Stimulated activated CD4-positive, alpha-beta T cell treated with anti-CD3 and anti-CD28 coated beads, Interleukin-15, amount 100 ng/mL, for 1 hour (primary cell): ENCODE measurements at places on chromosomes 16 and 17.

DNA sequence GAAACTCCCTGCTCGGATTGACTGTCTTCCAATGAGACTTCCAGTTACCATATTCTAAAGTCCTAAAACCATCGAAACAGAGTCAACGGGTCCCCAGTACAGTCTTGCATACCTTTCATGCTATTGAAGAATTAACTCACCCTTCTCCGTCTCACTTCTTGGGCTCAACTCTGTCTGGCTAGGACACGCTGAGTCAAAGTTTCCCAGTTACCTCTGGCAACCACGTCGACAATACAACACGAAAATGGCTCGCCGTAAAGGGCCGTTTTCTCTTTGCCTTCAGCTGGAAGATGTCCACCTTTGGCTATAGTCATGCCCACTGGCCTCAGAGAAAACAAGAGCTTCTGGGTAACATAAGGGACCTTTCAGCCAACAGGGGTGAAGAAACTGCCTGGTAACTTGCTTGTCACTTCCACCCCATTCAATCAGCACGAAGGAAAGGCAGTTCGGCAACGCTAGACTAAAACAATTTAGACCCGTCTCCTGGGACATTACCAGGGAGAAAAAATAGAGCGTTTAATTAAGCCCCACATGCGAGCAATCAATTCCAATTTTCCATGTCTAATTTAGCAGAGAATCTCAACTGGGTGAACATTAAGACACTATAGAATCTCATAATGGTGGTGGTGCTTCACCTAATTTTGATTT, 21.5 kb downstream of the KCNG4 start:
- no peak for DNase-seq

- DNase-seq = no peak
These were observed 233.3 kb downstream of the SOX9 start for GRCh38 chr17:72354071-72354470.

DNA sequence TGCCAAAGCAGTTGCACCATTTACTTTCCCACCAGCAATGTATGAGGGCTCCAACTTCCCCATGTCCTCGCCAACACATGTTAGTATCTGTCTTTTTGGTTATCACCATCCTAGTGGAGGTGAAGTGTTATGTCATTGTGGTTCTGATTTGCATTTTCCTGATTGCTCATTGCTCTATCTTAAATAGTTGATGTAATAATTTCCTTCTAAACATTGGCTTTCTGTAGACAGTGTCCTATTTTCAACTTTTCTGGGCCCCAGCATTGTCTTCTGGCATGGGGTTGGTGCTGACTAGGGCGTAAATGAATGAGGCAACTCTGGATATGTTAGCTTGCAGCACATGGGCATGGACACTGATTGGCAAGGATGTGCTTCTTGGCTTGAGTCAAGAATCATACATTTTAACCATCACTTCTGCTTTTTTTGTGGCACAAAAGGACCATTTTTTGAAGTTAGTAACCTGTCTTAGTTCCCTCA, 25.1 kb downstream of the PLCG2 start:
- DNase-seq = no peak

DNA sequence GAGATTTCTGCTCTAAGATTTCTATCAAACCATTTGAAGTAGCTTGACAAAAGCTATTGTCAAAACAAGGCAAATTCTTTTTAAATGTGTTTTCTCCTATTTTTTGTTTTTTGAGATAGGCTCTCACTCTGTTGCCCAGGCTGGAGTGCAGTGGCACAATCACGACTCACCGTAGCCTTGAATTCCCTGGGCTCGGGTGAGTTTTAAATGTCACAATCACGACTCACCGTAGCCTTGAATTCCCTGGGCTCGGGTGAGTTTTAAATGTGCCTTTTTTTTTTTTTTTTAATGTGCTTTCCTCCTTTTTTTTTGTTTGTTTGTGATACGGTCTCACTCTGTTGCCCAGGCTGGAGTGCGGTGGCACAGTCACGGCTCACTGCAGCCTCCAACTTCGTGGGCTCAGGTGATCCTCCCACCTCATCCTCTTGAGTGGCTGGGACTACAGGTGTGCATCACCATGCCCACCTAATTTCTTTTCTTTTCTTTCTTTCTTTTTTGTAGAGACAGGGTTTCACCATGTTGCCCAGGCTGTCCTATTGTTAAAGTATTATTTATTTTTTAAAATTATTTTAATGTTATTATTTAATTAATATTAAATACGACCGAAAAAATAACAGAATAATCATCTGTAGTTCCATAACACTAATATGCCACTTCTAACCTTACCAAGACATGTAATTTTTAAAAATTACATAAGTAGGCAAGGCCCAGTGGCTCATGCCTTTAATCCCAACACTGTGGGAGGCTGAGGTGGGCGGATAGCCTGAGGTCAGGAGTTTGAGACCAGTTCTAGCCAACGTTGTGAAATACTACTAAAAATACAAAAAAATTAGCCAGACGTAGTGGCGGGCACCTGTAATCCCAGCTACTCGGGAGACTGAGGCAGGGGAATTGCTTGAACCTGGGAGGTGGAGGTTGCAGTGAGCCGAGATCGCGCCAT, 69.7 kb upstream of the FA2H start:
- DNase-seq = no peak

DNA sequence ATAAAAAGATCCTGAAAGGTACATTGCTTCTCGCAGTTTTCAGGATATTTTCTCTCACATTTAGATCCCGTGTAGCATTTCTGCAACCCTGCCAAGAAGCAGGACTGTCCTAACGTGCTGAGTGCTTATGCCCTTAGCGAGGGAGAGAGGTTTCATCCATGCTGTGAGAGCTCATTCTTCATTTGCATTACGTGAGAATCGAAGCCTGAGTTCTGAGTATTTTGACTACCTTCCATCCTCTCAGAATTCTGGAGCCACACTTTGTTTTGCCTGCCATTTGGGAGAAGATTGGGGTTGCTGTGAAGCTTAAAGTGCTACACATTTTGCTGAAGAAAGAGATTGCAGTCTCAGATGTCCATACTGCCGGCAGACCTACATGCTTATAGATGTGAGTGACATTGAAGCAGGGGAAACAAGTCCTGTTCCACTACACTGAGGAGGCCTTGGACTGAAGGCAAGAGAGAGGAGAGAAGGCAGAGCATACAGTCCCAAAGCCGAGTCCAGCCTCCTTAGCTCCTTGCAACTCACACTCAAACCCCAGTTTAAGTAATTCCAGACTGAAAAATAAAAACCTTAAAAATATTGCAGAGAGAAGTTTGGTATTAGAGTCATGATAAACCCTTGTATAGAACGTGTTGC, 183.0 kb downstream of the PRKCA start:
- DNase-seq = no peak

DNA sequence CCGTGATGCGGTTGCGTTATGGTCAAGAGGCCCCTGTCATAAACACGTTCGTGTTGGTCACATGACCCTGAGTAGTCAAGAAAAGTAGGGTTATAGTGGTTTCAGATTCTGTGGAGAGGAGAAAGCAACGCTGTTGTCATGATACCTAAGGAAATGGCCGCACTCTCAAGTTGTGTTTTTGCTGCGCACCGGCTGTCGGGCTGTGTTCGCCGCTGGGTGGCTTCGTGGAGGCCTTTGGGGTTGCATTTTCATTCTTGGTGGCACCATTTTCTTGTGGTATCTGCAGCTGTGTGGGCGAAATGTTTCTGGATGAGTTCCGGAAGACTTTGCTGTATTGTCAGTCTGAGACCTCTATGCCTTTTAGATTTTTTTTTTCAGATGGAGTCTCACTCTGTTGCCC, 35.0 kb downstream of the DEF8 start:
- no peak for DNase-seq

DNA sequence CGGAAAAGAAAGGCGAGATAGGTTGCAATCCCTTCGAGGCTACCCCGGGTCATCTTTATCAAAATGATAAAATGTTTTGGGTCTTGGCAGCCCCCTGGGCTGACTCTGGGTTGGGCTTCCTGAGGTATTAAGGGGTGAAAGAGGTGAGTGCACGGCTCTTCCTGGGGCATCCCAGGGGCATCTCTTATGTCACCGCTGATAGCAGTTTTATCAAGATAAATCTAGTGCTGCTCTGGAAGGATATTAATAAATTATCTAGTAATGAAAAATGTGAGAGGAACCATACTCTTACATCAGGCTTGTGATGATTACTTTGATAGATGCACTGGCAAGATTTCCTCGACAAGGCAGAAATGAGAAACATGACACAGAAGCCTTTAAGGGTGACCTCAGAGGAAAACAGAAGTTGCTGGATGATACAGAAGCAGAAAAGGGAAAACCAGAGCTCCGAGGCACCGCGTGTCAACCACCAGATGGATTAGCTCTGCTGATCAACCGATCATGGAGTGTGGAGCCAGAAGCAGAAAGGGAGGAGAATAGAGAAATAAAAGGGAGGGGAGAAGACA, 491.3 kb downstream of the TMEM114 start:
- DNase-seq = no peak

- no peak for DNase-seq
These were observed at the start of gene TLCD2 for GRCh38 chr17:1709971-1710806. TSS of gene TLCD2 (minus strand) at chr17:1710377. CDS start at chr17:1710242, 135 bp downstream.

GRCh38 chr17:16442141-16442540, 26.8 kb downstream of the TRPV2 start:
- no peak for DNase-seq

DNA sequence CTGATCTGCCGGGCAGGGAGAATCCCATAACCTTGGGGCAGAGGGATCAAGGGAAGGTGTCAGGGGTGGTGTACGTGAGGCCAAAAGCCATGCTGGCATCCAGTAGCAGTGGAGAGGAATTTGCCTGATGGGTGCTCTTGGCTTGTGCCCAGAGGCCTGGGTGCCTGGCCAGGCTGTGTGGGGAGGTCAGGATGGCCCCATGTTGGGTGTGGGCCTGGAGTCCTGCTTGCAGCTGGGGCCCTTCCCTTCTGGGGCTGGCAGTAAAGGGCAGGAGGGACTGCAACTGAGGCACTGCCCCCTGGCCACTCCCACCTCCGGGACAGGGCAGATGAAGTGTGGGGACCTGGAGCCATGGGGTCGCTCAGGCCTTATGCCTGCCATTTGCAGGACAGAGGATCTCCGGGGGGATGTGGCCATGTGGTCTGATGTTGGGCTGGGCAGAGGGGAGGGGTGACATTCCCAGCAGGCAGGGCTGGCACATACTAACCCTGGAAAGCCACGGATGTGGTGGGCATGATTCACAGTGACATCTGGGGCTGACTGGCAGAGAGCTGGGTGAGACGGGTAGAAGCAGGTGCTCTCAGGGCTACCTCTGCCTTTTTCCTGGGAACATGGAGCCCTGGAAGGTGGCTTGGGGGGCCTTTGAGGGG, 3.5 kb downstream of the FMNL1 start:
- peak; percentile 40 for DNase-seq

DNA sequence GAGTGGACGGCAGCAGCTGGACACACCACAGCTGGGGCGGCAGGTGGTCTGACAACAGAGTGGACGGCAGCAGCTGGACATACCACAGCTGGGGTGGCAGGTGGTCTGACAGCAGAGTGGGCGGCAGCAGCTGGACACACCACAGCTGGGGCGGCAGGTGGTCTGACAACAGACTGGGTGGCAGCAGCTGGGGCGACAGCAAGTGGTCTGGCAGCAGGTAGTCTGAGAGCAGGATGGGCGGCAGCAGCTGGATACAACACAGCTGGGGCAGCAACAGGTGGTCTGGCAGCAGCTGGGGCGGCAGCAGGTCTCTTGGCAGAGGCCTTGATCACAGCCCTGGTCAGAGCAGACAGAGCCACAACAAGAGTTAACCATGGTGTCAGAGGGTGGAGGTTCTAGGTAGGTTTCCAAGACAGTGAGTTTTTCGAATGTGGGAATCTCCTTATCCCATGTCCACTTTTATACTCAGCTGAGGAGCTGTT, at the start of gene KRTAP4-1:
Gene KRTAP4-1, minus strand, starts transcription at position 432 of the 482 bp plus-strand sequence. Its CDS starts 57 bp downstream, at position 375.
- DNase-seq = no peak

DNA sequence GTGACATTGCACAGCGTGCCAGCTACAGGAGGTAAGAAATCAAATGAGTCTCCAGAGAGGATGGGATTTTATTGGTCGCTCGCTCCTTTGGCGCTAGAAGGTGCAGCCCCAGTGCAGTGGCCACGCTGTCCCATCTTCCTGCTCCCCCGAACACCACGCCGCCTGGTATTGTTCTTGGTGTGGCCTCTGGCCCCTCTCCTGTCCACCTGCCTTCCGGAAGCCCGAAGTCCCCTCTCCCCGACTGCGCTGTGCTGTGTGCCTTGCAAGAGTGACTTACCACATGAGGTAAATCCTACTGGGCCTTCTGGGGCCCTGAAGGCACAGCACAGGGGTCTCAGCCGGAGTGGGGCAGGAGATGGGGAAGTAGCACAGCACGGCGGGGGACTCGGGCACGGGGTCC, 58.2 kb downstream of the MARCHF10 start:
- no peak for DNase-seq

- peak; percentile 94 for DNase-seq
These were observed at the start of gene C16orf95 for GRCh38 chr16:87316923-87317749. TSS of gene C16orf95 (minus strand) at chr16:87317392. CDS start at chr16:87317242, 150 bp downstream.

GRCh38 chr17:42676424-42677011, at the start of gene PLEKHH3:
TSS of gene PLEKHH3 (minus strand) at chr17:42676994. CDS start at chr17:42676563, 431 bp downstream.
- DNase-seq = no peak

- DNase-seq = no peak
These were observed 169.2 kb downstream of the MRTFB start for GRCh38 chr16:14240219-14240843.

DNA sequence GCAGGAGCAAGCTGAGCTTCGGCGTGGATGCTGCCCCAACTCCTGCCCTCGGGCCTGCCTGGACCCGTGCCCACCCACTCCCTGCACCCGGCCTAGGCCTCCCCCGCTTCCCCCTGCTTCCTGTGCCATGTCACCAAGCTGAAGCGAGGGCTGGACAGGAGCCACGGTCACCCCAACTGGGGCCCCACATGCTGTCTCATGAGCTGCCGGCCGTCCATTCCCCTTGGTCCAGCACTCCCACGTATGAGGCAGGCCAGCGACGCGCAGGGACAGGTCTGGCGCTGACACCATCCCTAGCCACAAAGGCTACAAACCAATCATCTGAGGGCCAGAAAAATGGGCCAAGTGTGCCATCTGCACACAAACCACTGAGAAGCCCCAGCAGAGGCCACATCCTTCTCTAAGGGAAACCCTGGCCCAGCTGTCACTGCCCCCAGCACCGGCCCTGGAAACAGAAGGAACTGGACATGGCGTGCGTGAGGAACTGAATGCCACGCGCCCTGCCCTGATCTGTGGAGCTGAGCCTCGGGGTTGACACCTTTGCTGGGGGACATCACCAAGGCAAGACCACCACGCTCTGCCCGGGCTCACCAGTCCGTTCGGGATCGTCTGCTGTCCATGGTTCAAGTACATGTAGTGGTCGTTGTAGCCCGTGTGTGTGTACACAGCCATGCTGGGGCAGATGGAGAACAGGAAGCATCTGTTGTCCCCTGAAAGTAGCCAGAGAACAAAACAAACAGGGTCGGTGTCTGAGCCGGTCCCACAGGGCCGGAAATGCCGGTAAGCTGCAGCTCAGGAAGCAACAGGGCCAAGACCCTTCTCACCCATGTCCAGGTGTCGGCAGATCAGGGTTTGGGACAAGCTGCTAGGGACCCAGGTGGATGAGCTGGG, 22.2 kb downstream of the MEAK7 start:
- no peak for DNase-seq

- peak; percentile 68 for DNase-seq
These were observed at the start of gene CMTM4 for GRCh38 chr16:66696669-66697630. TSS of gene CMTM4 (minus strand) at chr16:66696743. CDS start at chr16:66696525, 218 bp downstream.

DNA sequence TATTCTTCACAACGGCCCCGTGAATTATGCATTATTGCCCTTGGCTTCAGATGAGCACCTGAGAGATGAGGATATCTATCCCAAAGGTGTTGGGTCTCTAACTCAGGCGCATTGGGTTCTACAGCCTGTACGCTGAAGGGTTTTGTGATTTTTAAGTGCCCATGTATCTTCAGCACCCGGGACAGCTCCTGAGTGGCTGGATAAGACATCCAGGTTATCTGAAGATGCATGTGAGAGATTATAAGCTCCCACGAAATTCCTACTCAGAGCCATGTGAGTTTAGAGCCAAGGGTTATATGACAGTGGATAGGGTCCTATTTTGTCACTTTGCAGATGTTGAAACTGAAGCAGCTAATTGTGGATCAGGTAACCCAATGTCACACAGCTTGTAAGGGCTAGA, 612.3 kb upstream of the EEF2KMT start:
- DNase-seq = no peak
